ENCODE measurements at places on chromosomes 1 and 21. TPM values are rescaled to one million over a fixed set of nuclear protein-coding genes. Genes with fewer than 3 reads are reported as not detected.
A peak's percentile ranks its signal among the peaks of the same experiment; 100 is the strongest.

DNA sequence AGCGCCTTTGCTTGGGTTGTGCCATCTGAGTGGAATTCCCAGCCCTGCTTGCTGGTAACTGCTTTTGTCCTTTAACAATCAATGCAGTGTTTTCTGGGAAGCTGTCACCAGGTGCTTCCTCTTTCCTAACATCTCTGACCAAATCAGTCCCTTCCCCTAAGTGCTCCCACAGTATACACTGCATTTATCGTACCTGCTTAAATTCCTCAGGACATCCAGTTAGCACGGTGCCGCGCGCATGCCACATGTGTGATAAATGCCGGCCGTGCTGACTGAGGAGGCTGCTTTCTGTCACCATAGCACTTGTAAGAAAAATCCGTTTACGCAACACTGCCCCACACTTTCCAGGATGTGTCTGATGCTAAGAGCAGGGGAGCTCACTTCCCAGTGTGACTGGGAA is 115.4 kb downstream of the BCAR3 start:
- no peaks in the 10 kb centered on the region for H3K27me3 ChIP-seq
- H3K4me1 ChIP-seq = no peaks in the 10 kb centered on the region
- DNase-seq = no peak
- H3K4me3 ChIP-seq = no peak overlapping the region

GRCh38 chr1:87115891-87116290 is 201.5 kb downstream of the HS2ST1 start:
- H3K27ac ChIP-seq = no peak overlapping the region
- no peak for DNase-seq
- H3K36me3 ChIP-seq = no peaks in the 10 kb centered on the region
- no peaks in the 10 kb centered on the region for H3K4me1 ChIP-seq

DNA sequence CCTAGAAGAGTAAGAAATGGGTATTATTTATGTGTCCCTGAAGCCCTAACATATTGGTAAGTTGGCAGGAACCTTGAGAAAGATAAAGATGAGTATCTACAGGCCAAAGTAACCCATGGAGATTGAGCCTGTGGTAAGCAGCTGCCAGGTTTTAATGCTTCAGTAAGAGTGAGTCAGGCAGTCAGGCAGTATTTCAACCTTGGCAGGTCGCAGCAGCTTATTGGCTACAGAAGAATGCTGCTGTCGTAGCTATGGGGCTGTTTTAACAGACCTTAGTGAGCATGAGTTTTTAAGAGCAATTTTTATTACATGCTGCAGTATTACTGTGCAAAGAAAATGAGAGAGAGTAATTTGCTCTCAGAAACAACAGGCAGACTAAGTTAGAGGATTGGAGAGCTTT is 10.3 kb upstream of the SLC30A10 start:
- no peak for DNase-seq
- no peaks in the 10 kb centered on the region for H3K36me3 ChIP-seq
- no peak overlapping the region for H3K4me3 ChIP-seq
- no peaks in the 10 kb centered on the region for H3K4me1 ChIP-seq
- H3K27me3 ChIP-seq = no peaks in the 10 kb centered on the region
- H3K27ac ChIP-seq = no peak overlapping the region

DNA sequence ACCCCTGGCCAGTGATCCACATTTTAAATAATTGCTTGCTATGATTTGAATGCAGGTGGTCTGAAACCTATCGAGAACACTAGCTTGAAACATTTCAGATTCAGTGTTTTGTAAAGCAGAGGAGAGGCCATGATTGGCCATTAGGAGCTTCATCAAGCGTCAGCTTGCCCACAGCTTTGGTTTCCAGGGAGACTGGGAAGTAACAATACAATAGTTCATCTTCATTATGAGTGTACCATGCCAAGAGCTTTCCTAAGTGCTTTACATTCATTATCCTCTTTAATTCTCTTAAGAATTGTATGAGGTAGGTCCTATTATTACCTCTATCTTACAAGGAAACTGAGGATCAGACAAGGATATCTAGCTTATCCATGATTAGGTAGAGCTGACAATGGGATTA is 27.7 kb upstream of the ATP5PO start:
- H3K27me3 ChIP-seq = no peaks in the 10 kb centered on the region
- no peak overlapping the region for H3K4me3 ChIP-seq
- H3K4me1 ChIP-seq = peaks cover 28% of the 10 kb centered on the region
- no peak for DNase-seq
- H3K36me3 ChIP-seq = no peaks in the 10 kb centered on the region

DNA sequence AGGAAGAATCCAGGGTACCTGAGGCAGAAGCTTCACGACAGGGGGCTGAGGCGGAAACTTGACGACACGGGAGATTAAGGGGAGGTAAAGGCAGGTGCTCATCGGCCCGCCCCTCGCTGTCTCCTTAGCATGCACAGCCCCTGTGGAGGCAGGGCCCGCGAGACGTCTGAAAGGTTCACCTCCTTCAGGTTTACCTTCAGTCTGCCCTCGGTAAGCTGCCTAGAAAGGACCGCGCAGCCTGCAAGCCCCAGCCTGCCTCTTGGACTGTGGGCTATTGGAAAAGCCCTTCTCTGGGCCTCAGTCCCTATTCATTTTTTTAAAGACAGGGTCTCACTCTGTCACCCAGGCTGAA is 28.5 kb downstream of the KNCN start:
- no peak overlapping the region for H3K27ac ChIP-seq
- peaks cover 34% of the 10 kb centered on the region for H3K4me1 ChIP-seq
- H3K36me3 ChIP-seq = no peaks in the 10 kb centered on the region
- no peak overlapping the region for H3K4me3 ChIP-seq
- DNase-seq = no peak
- peaks cover 23% of the 10 kb centered on the region for H3K27me3 ChIP-seq

- H3K36me3 ChIP-seq = peaks cover 32% of the 10 kb centered on the region
- no peak overlapping the region for H3K27ac ChIP-seq
- no peaks in the 10 kb centered on the region for H3K27me3 ChIP-seq
Observed at GRCh38 chr1:167995038-167995437, 58.2 kb upstream of the MPC2 start.

GRCh38 chr1:243216741-243217140 is 38.3 kb downstream of the CEP170 start:
- no peak for DNase-seq
- peaks cover 7% of the 10 kb centered on the region for H3K4me1 ChIP-seq

- no peak for DNase-seq
- no peaks in the 10 kb centered on the region for H3K36me3 ChIP-seq
- H3K27ac ChIP-seq = no peak overlapping the region
- H3K4me3 ChIP-seq = no peak overlapping the region
- H3K27me3 ChIP-seq = no peaks in the 10 kb centered on the region
Observed at GRCh38 chr1:174359454-174359805, 88.3 kb upstream of the GPR52 start.

- DNase-seq = peak; percentile 32
- H3K27me3 ChIP-seq = no peaks in the 10 kb centered on the region
- peaks cover 62% of the 10 kb centered on the region for H3K4me1 ChIP-seq
- no peak overlapping the region for H3K4me3 ChIP-seq
- no peaks in the 10 kb centered on the region for H3K36me3 ChIP-seq
Observed at GRCh38 chr1:24387636-24388175, 25.9 kb downstream of the STPG1 start.

- DNase-seq = no peak
- H3K4me3 ChIP-seq = no peak overlapping the region
- peaks cover 20% of the 10 kb centered on the region for H3K4me1 ChIP-seq
- H3K36me3 ChIP-seq = no peaks in the 10 kb centered on the region
- no peaks in the 10 kb centered on the region for H3K27me3 ChIP-seq
Observed at GRCh38 chr1:230191079-230191804, 124.2 kb downstream of the GALNT2 start.

DNA sequence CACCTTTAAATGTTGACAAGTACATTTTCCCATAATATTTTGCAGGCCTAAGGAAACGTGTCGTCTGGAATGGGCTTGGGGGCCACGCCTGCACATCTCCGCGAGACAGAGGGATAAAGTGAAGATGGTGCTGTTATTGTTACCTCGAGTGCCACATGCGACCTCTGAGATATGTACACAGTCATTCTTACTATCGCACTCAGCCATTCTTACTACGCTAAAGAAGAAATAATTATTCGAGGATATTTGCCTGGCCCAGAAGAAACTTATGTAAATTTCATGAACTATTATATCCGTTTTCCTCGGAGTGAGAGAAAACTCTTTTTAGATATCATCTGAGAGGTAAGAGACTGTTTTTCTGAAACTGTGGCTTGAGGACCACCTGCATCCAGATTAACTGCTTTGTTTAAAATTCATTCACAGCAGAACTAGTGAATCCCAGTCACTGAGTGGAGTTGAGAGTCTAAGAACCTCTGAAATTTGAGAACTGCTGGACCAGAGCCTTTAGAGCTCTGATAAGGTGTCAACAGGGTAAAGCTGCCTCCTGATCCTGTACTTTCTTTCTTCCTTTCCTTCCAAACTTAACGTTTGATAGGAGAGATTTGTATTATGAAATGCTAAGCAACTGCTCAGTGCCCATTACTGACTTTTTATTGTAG is 811 bp downstream of the EXO1 start:
- no peak overlapping the region for H3K27ac ChIP-seq
- H3K4me1 ChIP-seq = peaks cover 12% of the 10 kb centered on the region
- no peaks in the 10 kb centered on the region for H3K27me3 ChIP-seq
- DNase-seq = no peak

- DNase-seq = no peak
- no peaks in the 10 kb centered on the region for H3K27me3 ChIP-seq
- no peaks in the 10 kb centered on the region for H3K4me1 ChIP-seq
- no peak overlapping the region for H3K4me3 ChIP-seq
- H3K36me3 ChIP-seq = no peaks in the 10 kb centered on the region
- H3K27ac ChIP-seq = no peak overlapping the region
Observed at GRCh38 chr1:173337126-173337525, 130.0 kb upstream of the TNFSF4 start.

The MYCL gene
- 131 TPM for total RNA-seq

The ERG gene
- 3.5 TPM for total RNA-seq

The MMP23B gene
- 3.1 TPM for total RNA-seq

The SETSIP gene
- total RNA-seq = not detected

The HSD3B2 gene
- 0.72 TPM for total RNA-seq

The GPATCH2 gene
- total RNA-seq = 13.8 TPM

All from suprapubic skin (tissue), 4 donors.